ENCODE measurements at places on chromosomes 2 and 18. TPM values are rescaled to one million over a fixed set of nuclear protein-coding genes. Genes with fewer than 3 reads are reported as not detected.

- DNase-seq, result no peak
- H3K36me3 ChIP-seq, result no peaks in the 10 kb centered on the region
- H3K27ac ChIP-seq, result no peak overlapping the region
- H3K4me1 ChIP-seq, result no peaks in the 10 kb centered on the region
These were observed 23.9 kb upstream of the CEP68 start for GRCh38 chr2:65032019-65032975.

- no peak for DNase-seq
- H3K27me3 ChIP-seq, result no peaks in the 10 kb centered on the region
- 0 out of 2 replicates have a peak overlapping the region, but pooled peaks have one; percentile 74 for H3K27ac ChIP-seq
- no peak overlapping the region for H3K4me3 ChIP-seq
- H3K36me3 ChIP-seq, result no peaks in the 10 kb centered on the region
These were observed 174.2 kb upstream of the RBMS1 start for GRCh38 chr2:160667811-160668210.

- DNase-seq, result no peak
- H3K4me3 ChIP-seq, result no peak overlapping the region
- no peaks in the 10 kb centered on the region for H3K36me3 ChIP-seq
- H3K27ac ChIP-seq, result no peak overlapping the region
- H3K27me3 ChIP-seq, result no peaks in the 10 kb centered on the region
- no peaks in the 10 kb centered on the region for H3K4me1 ChIP-seq
These were observed 269.4 kb upstream of the RAB6C start for GRCh38 chr2:129709956-129710598.

DNA sequence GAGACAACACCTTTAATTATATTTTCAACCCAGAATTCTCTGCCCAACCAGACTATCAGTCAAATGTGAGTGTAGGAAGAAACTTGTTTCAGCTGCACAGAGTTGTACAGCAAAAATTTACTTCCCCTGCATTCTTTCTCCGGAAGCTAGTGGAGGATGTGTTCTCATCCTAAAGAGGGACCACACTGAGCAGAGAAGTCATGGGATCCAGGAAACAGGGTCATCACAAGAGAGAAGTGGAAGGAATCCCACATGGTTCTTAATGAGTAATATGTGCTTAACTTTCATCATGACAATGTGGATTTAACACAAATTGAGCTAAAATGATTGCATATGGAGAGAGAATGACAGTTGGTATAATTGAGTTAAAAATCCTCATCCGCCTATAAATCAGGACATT lies 78.2 kb downstream of the INPP4A start:
- DNase-seq, result no peak
- no peaks in the 10 kb centered on the region for H3K36me3 ChIP-seq
- no peaks in the 10 kb centered on the region for H3K27me3 ChIP-seq
- H3K27ac ChIP-seq, result no peak overlapping the region

GRCh38 chr18:54765636-54766375 lies 62.5 kb upstream of the RAB27B start:
- H3K27ac ChIP-seq, result no peak overlapping the region
- H3K27me3 ChIP-seq, result no peaks in the 10 kb centered on the region
- no peak for DNase-seq

GRCh38 chr2:76556018-76556417 lies 845.3 kb upstream of the GCFC2 start:
- DNase-seq, result no peak
- no peaks in the 10 kb centered on the region for H3K4me1 ChIP-seq
- no peaks in the 10 kb centered on the region for H3K36me3 ChIP-seq
- H3K27me3 ChIP-seq, result no peaks in the 10 kb centered on the region
- H3K27ac ChIP-seq, result no peak overlapping the region

DNA sequence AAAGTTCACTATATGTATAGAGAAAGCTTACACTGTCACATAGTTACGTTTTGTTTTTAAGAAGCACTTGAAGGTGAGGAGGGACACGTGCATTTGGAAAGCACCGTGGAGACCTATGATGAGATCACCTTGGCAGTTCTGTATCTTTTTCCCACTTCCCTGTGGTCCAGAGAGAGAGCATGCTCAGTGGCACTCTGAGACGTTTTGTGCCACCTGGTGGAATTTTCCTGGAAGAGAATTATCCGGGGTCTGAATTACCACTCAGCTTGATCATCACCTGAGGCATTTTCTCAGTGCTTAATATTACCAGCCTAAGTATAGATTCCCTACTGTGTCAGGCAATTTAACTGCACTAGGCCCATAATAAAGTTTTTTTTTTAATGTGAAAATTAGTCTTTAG lies 469.4 kb upstream of the SMIM21 start:
- H3K4me1 ChIP-seq, result no peaks in the 10 kb centered on the region
- no peaks in the 10 kb centered on the region for H3K27me3 ChIP-seq
- DNase-seq, result no peak
- no peaks in the 10 kb centered on the region for H3K36me3 ChIP-seq
- H3K27ac ChIP-seq, result no peak overlapping the region
- no peak overlapping the region for H3K4me3 ChIP-seq

- H3K36me3 ChIP-seq, result no peaks in the 10 kb centered on the region
- H3K27ac ChIP-seq, result no peak overlapping the region
- H3K27me3 ChIP-seq, result no peaks in the 10 kb centered on the region
These were observed 371.7 kb downstream of the TNS1 start for GRCh38 chr2:217631115-217631514.

GRCh38 chr2:2333076-2333475 lies 2.0 kb upstream of the MYT1L start:
- H3K36me3 ChIP-seq, result no peaks in the 10 kb centered on the region
- DNase-seq, result no peak

DNA sequence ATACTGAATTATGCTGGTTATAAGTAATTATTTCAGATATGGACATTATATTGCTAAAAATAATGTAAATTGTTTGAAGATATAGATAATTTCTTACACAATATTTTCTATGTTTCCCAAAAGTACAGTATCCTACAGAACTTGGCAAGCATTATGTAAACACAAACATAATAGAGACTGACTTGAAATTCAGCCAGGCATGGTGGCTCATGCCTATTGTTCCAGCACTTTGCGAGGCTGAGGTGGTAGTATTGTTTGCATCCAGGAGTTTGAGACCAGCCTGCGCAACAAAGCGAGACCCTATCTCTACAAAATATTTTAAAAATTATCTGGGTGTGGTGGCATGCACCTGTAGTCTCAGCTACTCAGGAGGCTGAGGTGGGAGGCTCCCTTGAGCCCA lies 1300.5 kb upstream of the DDX18 start:
- H3K27ac ChIP-seq, result no peak overlapping the region
- no peaks in the 10 kb centered on the region for H3K36me3 ChIP-seq
- no peak overlapping the region for H3K4me3 ChIP-seq

DNA sequence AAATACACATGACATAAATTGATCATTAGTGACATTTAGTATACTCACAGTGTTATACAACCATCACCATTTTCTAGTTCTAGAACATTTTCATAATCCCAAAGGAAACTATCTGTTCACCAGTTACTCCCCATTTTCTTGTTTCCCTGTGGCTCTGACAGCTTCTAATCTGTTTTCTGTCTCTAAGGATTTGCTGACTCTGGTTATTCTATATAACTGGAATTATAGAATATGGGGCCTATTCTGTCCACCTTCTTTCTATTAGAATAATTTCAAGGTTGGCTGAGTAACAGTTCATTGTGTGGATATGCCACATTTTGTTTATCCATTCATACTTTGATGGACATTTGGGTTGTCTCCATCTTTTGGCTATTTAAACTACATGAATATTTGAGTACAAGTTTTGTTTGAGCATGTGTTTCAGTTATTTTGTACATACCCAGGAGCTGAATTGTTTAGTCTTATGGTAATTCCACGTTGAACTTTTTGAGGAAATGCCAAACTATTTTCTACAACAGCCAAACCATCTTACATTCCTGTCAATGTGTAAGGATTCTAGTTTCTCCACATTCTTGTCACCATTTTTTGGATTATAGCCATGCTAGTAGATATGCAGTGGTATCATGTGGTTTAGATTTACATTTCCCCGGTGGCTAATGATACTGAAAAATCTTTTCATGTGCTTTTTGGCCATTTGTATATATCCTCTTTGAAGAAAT lies 20.5 kb downstream of the KIAA1328 start:
- peaks cover 24% of the 10 kb centered on the region for H3K4me1 ChIP-seq
- H3K27me3 ChIP-seq, result no peaks in the 10 kb centered on the region
- peak; percentile 40 for DNase-seq
- no peak overlapping the region for H3K27ac ChIP-seq

Gene XDH
- 2.4 TPM for total RNA-seq

Gene NAGK
- total RNA-seq, result 65.8 TPM

Gene DNAH6
- total RNA-seq, result not detected

Gene ICA1L
- total RNA-seq, result 8.1 TPM

Gene DNAH7
- total RNA-seq, result 0.89 TPM

All from GM23248 (cell line).